Astrocyte of the hippocampus (primary cell): ENCODE measurements at places on chromosomes 7 and 10.

- peak; percentile 24 for DNase-seq
Measured at GRCh38 chr10:109203646-109204353, 719.5 kb downstream of the XPNPEP1 start.

DNA sequence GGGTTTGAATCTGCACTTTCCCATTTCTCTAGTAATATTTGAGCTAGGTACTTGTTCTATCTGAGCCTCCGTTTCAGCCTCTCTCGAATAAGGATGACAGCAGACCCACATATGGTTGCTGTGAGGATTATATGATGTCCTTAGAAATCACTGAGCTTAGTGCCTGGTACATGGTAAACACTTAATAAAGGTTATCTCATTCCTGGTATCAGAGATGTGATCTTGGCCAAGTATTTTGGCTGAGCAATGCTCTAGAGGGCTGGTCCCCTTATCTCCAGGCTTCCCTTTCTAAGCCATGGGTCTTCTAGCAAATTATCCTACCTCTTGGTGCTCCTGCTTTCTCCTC lies 407 bp upstream of the MKRN1 start:
- DNase-seq = no peak

- no peak for DNase-seq
Measured at GRCh38 chr7:114930829-114931655, 9.1 kb downstream of the MDFIC start.

GRCh38 chr10:36182179-36182566 lies 540.1 kb upstream of the FZD8 start:
- peak; percentile 6 for DNase-seq

DNA sequence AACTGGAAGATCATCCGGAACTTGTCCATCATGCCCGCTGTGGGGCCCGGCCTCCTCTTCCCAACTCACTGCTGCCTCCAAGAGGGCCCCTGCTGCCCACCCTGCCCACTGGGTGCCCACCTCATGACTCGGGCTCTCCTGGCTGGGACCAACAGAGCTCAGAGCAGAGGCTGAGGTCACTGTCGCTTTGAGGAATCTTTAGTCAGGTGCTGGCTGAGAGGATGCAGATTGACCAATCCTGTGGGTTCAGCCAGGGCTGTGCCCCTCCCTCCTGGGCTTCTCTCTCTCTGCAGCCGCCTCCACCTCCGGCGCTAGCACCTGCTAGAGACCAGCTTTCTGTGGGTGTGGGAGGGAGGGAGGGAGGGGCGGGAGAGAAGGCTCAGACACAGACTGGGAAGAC lies at the start of gene CALHM1:
Gene CALHM1, minus strand, starts transcription at position 181 of the 400 bp plus-strand sequence. Its CDS starts 149 bp downstream, at position 32.
- DNase-seq = no peak

- no peak for DNase-seq
Measured at GRCh38 chr7:104814126-104814525, 199.9 kb upstream of the KMT2E start.

DNA sequence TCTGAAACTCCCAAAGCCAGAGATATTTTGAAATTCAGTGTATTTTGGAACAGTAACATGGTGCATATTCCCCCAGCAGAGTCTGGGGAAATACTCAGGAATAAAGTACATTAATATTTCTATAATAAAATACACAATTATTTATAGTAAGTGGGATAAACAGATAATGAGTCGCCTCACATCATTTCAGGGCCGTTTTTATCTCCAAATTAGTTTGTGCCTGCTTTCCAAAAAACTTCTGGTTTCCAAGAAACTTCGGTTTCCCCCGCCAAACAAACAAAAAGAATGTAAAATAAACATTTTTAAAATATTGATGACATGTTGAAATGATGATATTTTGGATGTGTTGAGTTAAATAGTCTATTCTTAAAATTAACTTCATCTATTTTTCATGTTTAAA lies 48.2 kb downstream of the AFAP1L2 start:
- DNase-seq = no peak

DNA sequence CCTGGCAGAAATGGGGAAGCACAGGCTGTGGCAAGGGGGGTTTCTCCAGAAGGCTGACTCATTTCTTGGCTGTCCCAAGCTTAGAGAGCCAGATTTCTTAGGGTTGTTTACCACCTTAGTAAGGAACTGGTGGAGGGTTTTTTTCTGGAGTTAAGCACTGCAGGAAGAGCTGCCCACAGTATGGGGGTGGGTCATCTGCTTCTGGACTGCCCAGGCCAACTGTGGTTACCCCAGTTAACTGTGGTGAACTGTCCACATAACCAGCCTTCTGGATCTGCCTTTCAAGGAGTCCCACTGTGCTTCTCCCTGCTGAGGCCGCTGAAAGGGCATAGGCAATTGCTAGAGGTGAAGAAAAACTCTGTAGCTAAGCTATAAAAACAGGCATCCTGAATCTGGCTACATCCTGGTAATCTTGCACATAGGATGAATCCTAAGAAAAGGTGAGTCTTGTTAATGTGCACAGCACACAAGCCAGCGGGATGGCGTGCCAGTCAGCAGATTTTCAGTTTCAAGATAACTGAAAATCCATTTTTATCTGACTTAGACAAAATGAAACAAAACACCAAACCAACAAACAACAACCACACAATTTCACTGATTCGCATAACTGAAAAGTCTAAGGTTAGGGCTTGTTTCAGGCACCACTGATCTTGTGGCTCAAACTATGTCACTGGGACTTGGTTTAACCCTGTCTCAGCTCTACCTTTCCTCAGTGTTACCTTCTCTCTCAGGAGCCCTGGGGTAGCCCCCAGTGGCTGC lies 21.6 kb upstream of the TSPAN33 start:
- peak; percentile 53 for DNase-seq

- DNase-seq = no peak
Measured at GRCh38 chr7:41994036-41994745, 242.8 kb downstream of the GLI3 start.

- DNase-seq = peak; percentile 35
Measured at GRCh38 chr10:5888351-5888750, 1.3 kb downstream of the ANKRD16 start.

- peak; percentile 27 for DNase-seq
Measured at GRCh38 chr10:3426190-3426845, 253.7 kb upstream of the PITRM1 start.

DNA sequence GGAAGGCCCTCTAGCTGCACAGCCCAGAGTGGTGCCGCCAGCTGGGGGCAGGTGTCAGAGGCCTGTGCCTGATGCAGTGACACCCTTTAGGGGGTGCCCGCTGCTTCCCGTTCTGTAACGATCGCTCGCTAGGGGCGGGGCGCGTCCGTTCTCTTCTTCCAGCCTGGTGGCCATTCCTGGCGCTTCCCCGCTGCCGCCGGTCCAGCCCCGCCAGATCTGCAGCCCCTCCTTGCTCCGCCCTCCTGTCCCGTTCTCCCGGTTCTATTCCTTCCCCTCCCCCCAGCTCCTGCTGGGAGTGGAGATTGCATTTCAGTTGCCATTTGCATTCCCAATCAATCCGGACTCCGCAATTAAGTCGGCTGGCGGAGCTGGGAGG lies 39.2 kb downstream of the AGAP3 start:
- no peak for DNase-seq

DNA sequence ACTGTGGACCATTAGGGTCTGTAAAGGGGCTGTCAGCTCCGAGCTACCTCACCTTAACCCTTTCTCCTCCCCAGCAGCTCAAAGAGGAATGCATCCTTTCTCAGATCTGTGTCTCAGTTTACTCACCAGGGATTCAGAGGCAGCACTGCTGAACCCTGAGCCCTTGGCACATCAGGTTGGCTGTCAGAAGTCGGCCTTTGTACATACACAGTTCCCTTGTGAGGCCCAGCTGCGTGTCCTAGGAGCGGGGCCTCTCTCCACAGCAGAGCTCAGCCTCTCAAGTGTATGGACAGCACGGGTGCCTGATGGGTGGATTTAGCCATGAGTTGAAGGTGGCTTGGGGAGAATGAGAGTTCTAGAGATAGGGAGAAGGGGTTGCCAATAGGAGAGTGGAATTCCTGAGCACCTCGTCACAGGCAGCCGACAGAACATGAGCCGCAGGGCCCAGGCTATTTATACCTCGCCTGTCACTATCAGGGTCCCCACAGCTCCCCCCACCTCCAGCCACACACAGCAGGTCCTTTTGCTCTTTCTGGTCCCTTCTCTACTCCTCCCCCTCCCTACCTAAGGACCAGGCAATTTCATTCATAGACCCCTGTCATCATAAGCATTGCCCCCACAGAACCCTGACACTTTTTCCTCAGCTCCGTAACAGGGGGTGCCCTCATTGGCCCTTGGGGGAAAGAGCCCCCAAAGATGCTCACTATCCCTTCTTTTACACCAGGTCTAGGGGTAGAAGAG lies 2.1 kb upstream of the FLNC start:
- DNase-seq = peak; percentile 90

DNA sequence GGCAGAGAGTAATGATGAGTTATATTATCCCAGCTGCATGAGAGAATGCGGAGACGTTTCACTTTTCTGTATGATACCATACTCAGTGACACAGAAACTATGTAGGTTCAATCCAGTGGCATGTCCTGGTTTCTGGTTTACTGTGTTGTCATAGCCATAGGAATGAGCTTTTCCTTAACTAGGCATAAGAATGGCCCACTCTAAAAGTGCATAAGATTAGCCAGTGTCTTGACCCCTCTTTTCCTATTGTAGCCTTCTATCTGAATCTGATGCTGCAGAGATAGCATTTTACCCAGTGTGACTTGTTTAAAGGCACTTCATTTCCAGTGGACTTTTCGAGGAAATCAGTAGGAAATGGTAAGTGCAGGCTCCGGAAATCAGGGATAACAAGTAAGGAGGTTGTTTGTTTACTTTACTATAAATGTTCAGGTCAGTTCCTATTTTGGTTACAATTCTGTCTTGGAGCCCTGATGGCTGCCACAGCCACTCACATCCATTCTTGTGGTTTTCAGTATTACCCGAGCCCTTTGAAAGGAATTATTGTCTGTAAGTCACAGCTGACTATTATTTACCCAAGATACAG lies 70.5 kb downstream of the SEMA3A start:
- peak; percentile 55 for DNase-seq

DNA sequence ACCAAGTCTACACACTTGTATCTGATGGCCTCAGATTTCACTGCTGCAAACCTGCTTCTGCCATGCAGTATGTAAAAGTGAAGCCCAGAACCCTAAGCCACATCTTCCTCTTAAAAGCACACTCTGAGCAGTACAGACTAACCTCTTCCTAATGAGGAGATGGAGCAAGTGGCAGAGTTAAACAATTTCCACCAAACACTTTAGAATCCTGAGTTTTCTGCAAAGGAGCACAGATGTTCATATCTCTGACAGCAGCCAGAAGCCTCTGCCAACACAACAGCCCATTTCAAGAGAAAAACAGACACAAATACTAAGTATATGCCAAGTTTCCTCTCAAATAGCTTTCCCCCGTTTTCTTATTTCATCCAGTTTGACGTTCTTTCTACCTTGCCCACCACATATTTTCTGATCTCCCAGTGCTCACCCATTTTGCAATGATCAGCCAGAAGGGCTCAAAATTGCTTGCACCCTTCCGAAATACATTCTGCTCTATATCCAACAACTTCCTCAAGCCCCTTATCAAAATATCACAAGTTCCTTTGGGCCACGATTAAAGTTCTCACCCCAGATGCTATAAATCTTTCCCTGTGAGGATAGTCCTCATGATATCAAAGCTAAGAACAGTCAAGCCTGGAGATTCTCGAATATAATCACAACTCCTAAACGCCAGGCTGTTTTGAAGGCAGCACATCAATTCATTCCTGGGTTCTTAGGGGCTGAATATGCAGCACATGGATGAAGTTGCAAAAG lies 27.5 kb downstream of the ELMO1 start:
- no peak for DNase-seq

DNA sequence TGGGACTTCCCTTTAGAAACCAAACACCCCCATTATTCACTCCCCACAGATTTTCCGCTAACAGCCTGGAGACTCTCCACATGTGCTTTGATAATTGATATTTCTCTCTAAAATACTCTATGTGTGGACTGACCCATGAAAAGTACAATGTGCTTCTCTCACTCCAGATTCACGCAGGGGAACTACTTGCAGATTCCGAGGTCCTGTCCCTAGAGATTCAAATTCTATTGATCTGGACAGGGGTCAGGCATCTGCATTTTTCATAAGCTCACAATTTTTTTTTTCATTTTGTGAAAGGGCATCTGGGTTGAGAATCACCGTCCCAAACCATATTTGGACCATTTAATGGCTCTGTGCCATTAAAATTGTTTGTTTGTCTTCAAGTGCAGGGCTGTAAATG lies 98.7 kb downstream of the CALCR start:
- DNase-seq = no peak

GRCh38 chr7:25381818-25382589 lies 153.7 kb upstream of the NPVF start:
- peak; percentile 41 for DNase-seq

DNA sequence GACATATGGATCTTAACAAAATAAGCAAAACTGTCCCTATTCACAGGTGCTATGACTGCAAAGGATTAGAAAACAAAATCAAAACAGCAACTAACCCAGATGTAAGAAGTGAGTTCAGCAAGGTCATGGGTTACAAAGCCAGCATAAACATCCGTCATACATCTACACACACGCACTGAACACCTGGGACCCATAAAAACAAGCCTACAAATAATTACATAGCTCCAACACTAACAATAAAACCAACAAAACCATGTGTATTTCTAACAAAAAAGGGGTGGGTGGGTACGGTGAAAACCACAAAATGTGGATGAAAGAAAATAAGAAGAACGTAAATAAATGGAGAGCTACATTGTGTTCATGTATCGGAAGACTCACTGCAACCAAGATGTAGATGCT lies 256.8 kb downstream of the ELFN1 start:
- DNase-seq = no peak

DNA sequence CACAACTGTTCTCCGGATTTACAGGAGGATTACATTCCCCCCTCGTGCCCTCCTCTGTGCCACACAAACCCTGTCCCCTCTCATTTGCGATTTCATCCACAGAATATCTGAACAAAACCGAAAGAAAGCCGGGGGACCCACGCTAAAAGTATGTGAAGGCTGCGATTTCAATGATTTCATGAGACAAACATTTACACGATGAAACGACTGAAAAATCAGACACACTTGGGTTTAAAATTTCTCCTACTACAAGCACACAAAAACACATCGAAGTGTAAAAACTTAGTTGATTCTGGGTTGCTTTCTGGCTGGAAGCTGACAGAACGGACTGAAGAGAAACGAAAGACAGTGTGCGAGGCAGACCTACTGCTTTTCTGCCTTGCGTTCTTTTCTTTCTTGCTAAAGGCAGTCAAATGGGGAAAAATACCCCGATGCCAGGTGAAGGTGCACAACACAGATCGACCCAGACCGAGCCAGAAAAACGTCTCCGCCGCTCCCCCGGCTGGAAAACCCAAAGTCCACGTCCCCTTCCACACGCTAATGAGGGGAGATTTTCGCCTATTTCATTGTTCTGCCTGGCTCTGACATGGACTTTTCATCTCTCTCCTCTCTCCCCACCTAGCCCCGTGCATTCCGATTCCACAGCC lies 1.2 kb downstream of the HIPK2 start:
- peak; percentile 72 for DNase-seq

DNA sequence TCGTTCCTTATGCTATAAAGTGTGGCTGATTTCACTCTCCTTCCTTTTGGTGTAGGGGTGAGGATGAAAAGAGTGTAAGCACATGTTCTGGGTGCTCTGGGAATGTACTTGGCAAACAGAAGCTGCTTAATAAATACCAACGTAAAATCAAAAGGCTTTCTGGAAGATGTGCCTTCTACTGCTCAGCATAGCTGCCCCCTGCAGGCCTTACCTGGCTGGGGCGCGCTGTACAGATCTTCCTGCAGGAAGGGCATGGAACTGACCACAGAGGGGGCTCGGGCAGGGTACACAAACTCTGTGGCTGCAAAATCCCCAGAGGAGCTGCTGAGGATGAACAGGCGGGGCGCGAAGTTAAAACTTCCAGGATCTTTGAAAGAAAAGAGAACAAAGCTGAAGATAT lies 169.4 kb downstream of the SVIL start:
- no peak for DNase-seq
